Uterus (tissue), 4 donors: ENCODE measurements at places on chromosomes 13 and 19.
A peak's percentile ranks its signal among the peaks of the same experiment; 100 is the strongest.

- no peak for DNase-seq
- H3K36me3 ChIP-seq = no peaks in the 10 kb centered on the region
- no peak overlapping the region for H3K4me3 ChIP-seq
Observed at GRCh38 chr13:27140060-27140459, 31.6 kb downstream of the USP12 start.

DNA sequence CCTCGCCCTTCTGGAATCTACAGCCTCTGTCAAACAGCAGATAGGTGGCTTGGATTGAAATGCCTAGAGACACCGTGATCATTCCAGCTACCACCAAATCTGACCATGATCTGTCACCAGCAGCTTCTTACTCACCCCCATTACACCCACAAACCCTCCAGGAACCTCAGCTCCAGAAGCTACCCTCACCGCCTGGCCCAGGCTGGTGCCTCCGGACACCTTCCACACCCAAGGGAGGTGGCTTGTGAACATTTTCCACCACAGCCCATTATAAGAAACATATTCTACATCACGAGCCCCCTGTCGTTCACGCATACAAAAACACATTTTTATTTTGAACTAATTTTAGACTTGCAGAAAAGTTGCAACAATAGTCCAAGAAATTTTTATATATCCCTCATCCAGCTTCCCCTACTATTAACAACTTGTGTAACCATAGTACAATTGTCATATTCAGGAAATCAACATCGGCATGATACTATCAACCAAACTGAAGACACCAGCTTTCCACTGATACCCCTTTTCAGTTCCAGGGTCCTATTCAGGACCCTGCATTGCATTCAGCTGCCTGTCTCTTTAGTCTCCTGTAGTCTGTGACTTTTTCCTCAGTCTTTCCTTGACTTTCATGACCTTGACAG is 15.4 kb upstream of the UBE2L5 start:
- H3K36me3 ChIP-seq = no peaks in the 10 kb centered on the region
- H3K27me3 ChIP-seq = no peaks in the 10 kb centered on the region
- H3K4me1 ChIP-seq = peaks cover 8% of the 10 kb centered on the region
- no peak overlapping the region for H3K27ac ChIP-seq
- DNase-seq = no peak

DNA sequence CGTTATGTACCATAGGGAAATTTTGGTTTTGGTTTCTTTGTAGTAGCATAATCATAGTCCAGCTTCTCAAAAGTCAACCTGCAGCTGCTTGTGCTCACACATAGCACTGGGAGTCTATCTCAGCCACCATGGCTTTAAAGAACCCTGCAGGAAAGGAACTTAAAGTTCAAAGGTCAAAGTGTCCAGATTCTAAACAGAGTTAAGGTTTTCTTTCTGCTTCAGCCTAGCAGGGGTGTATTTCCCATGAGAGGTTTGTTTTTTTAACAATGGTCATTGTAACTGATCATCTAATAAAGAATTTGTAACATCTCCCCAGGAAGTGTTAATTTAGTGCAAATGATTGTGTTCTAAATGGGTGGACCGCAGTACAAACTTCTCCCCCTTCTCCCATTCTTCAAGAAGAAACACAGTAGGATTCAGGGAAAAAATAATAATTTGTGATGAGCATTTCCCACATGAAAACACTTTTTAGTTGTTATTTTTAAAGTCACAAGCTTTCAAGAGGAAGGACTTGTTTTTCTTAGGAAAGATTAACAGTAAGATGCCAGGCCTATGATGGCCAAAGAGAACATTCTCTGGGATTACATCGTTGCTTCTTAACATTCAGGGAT is 168.0 kb downstream of the EFNB2 start:
- H3K4me3 ChIP-seq = no peak overlapping the region
- DNase-seq = no peak
- H3K4me1 ChIP-seq = no peaks in the 10 kb centered on the region
- no peaks in the 10 kb centered on the region for H3K27me3 ChIP-seq

- H3K27me3 ChIP-seq = no peaks in the 10 kb centered on the region
- no peak overlapping the region for H3K4me3 ChIP-seq
Observed at GRCh38 chr13:21101865-21102576, 40.6 kb upstream of the LATS2 start.

- H3K27ac ChIP-seq = no peak overlapping the region
- H3K4me1 ChIP-seq = peaks cover 9% of the 10 kb centered on the region
- H3K27me3 ChIP-seq = no peaks in the 10 kb centered on the region
- H3K36me3 ChIP-seq = no peaks in the 10 kb centered on the region
- no peak overlapping the region for H3K4me3 ChIP-seq
Observed at GRCh38 chr13:44158881-44159632, 214.6 kb upstream of the SERP2 start.

DNA sequence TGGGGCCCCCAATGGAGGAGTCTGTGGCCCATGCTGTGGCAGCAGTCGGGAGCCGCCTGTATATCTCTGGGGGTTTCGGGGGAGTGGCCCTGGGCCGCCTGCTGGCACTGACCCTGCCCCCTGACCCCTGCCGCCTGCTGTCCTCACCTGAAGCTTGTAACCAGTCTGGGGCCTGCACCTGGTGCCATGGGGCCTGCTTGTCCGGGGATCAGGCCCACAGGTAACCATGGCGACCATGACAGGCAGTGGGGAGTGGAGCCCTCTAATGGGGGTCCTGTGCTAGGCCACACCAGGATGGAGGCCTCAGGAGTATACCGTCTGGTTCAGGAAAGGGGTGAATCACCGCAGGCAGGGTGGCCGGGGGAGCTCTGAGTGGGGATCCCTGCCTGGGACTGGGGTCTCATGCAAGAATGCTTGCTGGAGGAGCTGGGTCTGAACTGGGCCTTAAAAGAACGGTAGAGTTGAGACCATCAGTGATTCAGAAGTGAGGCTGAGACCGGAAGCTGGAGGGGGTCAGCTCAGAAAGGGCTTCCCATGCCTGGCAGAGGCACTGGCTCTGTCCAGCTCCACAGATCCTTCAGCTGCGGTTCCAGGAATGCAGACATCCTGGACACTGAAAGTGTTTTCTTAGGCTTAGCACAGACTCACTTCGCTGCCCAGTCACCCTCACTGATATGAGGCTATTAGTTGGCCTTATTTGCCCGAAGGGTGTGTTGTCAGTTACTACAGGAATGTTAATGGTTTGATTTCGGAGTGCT is 29.1 kb downstream of the CNFN start:
- no peak overlapping the region for H3K27ac ChIP-seq
- no peak for DNase-seq
- H3K4me3 ChIP-seq = no peak overlapping the region

DNA sequence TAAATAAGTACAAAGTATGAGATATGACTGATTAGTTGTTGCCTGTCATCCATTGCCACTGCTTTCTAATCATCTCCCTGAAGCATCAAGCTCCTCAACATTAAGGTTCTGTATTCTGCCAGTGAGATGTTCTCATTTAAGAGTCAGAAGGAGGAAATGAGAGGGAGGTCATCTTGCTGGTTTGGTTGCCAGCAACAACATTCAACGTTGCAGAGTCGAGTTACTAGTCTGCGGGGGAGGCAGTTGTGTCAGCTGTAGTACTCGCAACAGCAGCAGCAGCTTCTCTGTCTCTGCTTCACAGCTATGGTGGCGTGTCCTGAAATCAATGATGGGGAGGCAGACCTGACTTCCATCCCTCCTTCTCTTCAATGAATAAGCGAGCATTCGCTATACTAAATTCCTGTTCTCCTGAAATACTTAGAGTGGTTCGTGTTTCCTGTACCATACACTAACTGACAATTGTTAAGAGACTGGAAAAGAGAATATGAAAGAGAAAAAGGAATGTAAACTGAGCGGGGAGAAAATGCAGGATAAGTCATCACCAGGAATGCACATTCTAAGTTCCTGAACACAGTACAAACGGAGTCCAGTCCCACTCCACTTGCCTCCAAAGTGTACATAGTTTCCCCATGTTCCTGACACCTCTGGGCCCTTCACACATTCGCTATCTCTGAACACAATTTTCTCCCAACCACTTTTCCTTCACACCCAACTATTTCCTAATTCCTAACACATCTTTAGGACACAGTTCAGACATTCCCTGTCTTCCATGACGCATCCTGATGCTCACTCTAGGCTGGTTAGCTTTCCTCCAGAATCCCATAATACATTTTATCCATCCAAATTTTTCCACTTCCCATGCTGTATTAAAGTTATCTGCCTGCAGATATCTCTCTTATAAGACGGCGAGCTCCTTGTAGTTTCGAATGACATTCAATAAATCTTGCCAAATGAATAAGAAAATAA is 263.0 kb downstream of the KLF12 start:
- H3K27me3 ChIP-seq = no peaks in the 10 kb centered on the region
- DNase-seq = no peak
- H3K27ac ChIP-seq = no peak overlapping the region

GRCh38 chr13:111506621-111507020 is 186.2 kb downstream of the TEX29 start:
- H3K27ac ChIP-seq = no peak overlapping the region
- H3K36me3 ChIP-seq = no peaks in the 10 kb centered on the region
- no peaks in the 10 kb centered on the region for H3K4me1 ChIP-seq
- no peaks in the 10 kb centered on the region for H3K27me3 ChIP-seq
- no peak overlapping the region for H3K4me3 ChIP-seq

DNA sequence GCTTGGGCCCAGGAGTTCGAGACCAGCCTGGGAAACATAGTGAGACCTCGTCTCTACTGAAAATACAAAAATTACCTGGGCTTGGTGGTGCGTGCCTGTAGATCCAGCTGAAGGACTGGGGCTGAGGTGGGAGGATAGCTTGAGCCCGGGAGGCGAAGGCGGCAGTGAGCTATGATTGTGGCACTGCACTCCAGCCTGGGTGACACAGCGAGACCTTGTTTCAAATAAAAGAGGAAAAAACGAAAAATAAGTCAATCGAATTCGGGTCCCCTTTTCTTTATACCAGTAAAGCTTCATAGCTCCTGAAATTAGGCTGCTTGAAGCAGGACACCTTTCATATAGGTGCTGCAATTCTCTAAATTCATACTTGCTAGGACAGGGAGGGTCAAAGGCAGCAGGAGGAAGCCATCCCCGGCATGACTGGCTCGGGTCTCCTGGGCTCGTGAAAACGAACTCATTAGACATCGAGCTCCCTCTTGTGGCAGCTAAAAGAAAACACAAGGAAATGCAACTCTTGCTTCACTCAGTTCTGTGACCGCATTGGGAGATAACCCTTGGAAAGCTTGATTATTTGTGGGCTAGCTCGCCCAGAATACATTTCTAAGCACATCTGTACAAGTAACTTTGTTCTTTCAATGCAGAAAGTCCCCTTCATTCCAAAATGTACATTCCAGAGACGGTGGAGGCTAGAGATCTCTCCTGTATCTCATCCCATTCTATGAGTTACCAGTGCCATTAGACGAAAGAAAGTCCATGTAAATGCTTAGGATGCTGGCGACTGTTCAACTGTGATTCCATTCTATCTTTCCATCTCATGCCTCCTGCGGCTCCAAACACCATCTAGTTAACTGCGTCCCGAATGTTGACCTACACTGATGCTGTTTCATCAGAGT is 16.8 kb downstream of the FPR2 start:
- H3K27ac ChIP-seq = no peak overlapping the region
- peak; percentile 66 for DNase-seq
- no peaks in the 10 kb centered on the region for H3K4me1 ChIP-seq
- H3K4me3 ChIP-seq = no peak overlapping the region

- H3K36me3 ChIP-seq = no peaks in the 10 kb centered on the region
- H3K27ac ChIP-seq = no peak overlapping the region
- no peak overlapping the region for H3K4me3 ChIP-seq
Observed at GRCh38 chr19:35478794-35479677, 11.2 kb downstream of the KRTDAP start.

DNA sequence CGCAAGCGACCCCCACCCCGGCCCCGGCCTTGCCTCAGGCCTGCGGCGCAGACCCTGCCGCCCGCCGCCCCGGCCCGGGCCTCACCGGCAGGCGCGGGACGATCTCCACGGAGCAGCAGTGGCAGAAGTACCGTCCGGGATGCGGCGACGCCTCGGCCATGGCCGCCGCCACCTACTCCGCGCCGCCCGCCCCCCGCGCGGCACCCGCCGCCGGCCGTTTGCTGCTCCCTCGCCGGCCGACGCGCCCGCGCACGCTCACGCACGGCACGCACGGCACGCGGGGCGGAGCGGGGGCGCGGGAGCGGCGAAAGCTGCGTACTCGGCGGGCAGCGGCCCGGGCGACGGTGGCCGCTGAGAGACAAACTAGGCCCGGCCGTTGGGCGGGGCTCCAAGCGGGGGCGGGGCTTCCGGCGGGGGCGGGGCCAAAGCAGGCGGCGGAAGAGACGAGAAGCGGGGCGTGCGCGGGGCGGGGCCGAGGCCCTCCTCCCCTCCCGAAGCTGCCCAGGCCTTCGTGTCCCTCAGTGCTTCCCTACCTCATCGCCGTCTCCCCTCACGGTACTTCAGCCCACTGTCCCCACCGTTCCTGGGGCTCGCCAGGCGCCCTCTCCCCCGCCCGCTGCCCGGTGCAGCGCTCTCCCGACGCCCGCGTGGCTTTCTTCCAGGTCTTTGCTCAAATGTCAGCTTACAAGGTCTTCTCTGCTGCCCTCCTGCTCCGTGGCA is at the start of gene RNF126:
Gene RNF126, minus strand, starts transcription at position 253 of the 720 bp plus-strand sequence. Its CDS starts 93 bp downstream, at position 160.
- no peaks in the 10 kb centered on the region for H3K4me1 ChIP-seq
- peak within 1 kb of the TSS; percentile 47 for H3K4me3 ChIP-seq
- H3K27ac ChIP-seq = peak within 1 kb of the TSS; percentile 93
- peak; percentile 94 for DNase-seq

DNA sequence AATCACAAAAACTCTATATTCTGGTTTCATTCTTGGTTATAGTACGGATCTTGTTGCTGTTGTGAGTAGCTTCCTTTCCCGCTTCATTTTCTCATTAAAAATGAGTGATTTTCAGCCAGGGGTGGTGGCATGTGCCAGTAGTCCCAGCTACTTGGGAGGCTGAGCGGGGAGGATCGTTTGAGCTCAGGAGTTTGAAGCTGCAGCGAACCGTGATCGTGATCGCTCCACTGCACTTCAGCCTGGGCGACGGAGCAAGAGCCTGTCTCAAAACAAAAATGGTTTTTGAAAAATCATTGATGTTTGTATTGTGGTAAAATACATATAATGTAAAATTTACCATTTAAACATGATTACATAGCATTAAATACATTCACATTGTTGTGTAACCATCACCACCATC is 71.6 kb upstream of the TM9SF2 start:
- no peaks in the 10 kb centered on the region for H3K4me1 ChIP-seq
- DNase-seq = no peak
- no peak overlapping the region for H3K27ac ChIP-seq
- H3K4me3 ChIP-seq = no peak overlapping the region

DNA sequence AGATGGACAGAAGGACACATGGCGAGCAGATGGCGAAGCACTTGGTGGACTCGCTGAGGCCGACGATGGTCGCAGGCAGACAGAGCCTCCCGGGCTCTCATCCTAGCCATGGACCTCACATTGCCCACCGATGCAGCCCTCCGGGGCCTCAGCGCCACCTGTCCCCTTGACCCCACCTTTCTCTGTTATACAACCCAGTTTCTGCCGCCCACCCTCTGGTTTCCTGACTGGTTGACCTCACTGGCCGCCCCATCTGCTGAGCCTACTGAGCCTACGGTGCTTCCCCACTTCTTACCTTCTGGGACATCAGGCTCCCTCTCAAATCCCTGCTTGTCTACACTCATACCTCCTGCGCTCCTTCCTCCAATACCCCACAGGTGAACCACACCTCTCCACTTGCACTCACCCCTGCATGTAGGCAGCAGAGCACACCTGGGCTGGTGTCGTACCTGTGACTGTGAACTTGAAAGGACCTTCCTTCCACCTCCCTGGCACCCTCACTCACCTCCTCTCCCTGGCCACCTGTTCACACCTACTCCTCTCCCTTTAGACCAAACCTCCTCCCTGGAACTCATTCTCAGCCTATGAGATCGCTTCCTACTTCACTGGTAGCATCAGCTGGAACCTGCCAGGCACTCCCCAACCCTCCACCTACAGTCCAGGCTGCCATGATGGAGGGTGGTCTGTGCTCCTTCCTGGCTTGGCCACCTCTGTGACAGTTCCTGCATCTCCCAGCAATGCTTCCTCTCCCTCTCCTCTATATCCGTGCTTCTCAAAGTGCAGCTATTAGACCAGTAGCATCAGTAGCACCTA is 36.1 kb downstream of the HPN start:
- no peak overlapping the region for H3K4me3 ChIP-seq
- H3K27ac ChIP-seq = no peak overlapping the region
- no peaks in the 10 kb centered on the region for H3K36me3 ChIP-seq
- no peaks in the 10 kb centered on the region for H3K4me1 ChIP-seq
